CMK (cell line): ENCODE measurements at places on chromosomes 16 and 17.

DNA sequence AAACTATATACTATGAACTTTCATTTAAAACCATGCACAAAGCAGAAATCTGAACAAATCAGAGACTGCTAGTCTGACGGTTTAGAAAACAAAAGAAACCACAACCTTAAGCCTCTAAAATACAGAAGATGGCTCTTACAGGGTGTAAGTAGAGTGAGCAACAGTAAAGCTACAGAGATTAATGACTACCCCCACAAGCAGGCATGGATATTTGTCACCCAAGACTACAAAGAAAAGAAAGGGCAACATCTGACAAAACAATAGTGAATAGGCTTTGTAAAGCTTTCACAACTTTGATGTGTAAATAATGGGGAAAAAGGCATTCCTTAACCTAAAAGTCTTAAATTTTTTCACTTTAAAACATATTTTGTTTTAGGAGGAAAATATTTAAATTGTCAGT lies 75.0 kb downstream of the SPAG9 start:
- no peak for DNase-seq

DNA sequence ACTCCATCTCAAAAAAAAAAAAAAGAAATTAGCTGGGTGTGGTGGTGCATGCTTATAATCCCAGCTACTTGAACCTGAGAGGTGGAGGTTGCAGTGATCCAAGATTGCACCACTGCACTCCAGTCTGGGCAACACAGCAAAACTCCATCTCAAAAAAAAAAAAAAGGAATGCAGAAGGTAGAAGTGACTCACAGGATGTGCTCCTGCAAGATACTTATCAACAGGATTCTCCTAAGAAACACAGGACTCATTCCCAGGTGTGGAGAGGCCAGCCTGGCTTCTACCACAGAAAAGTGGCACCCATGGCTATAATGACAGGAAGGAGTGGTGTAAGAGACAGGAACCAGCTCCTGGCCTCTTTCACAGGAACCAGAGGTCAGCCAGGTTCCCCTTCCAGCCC lies 13.8 kb downstream of the ELMO3 start:
- no peak for DNase-seq

DNA sequence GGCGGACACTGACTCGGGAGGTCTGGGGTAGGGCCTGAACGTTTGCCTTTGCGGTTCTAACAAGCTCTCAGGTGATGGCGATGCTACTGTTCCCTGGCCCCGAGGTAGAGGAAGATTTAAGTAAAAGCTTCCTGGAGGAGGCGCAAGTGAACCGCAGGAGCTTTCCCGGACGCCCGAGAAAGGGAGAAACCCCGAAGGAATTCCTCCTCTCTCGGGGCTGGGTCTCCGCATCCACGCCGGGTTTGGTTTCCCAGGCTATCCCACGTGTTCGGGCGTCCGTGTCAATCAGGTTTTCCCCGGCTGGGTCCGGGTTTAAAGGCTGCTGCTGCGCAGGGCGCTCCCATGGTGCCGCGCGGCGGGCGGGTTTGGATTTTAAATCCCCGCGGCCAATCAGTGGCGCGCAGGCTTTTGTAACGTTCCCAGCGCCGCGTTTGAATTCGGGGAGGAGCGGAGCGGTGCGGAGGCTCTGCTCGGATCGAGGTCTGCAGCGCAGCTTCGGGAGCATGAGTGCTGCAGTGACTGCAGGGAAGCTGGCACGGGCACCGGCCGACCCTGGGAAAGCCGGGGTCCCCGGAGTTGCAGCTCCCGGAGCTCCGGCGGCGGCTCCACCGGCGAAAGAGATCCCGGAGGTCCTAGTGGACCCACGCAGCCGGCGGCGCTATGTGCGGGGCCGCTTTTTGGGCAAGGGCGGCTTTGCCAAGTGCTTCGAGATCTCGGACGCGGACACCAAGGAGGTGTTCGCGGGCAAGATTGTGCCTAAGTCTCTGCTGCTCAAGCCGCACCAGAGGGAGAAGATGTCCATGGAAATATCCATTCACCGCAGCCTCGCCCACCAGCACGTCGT lies at the start of gene PLK1:
PLK1 (plus strand) TSS at position 460 of the 844 bp plus-strand sequence; CDS start at position 504, 44 bp downstream.
- DNase-seq = peak; percentile 52

- no peak for DNase-seq
These were observed 136.6 kb upstream of the WSB1 start for GRCh38 chr17:27157297-27157696.
